NT2/D1 (cell line): ENCODE measurements at places on chromosomes 2 and 18.

GRCh38 chr2:11155381-11156035, at the start of gene SLC66A3:
TSS of gene SLC66A3 (plus strand) at chr2:11155467. CDS start at chr2:11155547, 80 bp downstream.
- peak; percentile 68 for DNase-seq

- DNase-seq = no peak
These were observed 40.9 kb downstream of the STAT4 start for GRCh38 chr2:191109888-191110287.

DNA sequence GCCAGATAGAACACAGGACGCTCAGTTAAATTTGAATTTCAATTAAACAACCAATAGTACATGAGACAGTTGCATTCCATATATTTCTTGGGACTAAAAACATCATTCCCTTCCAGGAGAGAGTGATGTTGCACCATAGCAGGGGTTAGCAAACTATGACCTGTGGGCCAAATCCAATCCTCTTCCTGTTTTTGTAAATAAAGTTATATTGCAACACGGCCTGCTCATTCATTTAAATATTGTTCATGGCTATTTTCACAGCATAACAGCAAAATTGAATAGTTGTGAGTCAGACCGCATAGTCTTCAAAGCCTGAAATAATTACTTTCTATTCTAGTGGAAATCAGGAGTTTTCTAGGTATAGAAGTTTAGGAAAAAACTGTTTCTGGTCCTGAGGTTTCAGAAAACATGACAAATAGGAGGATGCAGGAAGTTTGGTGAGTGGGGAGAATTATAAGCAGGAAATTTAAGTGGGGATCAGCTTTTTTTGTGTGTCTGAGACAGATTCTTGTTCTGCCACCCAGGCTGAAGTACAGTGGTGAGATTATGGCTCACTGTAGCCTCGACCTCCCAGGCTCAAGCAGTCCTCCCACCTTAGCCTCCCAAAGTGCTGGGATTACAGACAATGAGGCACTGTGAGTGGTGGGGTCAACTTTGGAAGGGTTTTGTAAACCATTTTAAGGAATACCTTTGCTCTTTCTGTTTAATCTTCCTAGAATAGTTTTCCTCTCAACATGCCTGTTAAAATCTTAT, 131.5 kb downstream of the SOCS6 start:
- no peak for DNase-seq

DNA sequence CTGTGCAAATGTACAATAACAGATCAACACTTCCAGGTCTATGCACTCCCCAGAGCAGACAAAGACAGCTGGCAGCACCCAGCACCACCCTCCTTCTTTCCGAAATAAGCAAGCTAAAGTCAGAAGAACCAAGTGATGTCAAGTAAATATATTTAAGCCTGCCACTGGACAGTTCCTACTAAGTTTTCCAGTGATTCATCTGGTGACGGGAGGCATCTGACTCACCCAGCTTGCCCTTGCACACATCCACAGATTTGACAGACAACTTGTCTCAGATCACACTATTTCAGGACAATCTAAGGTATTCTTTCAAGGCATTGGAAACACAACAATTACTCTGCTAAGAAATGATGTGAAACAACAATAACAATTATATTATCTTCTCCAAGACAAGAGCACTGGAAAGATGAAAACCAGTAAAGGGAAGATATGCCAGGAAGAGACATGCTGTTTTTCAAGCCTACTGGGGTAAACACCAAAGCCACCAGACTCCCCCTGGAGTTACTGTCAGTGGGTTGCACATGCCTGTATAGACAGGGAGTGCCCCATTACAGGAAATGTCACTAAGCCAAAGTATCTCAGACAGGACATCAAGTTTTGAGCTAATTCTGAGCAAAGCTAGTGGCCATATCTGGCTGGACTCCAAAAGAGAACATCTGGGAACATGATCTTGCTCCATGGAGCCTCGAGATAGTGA, 287.9 kb upstream of the KLHL29 start:
- DNase-seq = no peak

DNA sequence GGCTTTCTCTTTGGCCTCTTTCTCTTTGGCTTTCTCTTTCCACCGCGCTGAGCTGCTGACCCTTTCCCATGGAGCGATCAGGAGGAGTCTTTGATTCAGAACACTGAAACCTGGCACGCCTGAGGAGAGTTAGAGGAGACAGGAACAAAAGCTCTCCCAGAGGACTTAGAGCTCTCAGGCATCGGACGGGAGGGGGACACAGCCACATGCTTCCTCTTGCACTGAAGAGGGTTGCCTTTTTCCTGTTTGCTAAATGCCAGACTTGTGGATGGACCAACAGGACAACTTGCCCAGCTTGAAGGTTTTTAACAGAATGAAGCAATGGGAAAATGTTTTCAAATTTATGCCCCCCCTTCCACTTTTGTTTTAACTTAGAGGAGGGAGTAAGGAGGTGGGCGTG, 3.6 kb upstream of the PTPN18 start:
- DNase-seq = no peak

- DNase-seq = no peak
These were observed 155.9 kb downstream of the TWIST2 start for GRCh38 chr2:239003624-239004273.

- DNase-seq = peak; percentile 65
These were observed 49.5 kb downstream of the KCNE4 start for GRCh38 chr2:223101340-223102039.

GRCh38 chr2:240358821-240359397, 76.6 kb upstream of the GPC1 start:
- DNase-seq = no peak

GRCh38 chr2:84022810-84023431, 436.2 kb downstream of the SUCLG1 start:
- DNase-seq = peak; percentile 69

DNA sequence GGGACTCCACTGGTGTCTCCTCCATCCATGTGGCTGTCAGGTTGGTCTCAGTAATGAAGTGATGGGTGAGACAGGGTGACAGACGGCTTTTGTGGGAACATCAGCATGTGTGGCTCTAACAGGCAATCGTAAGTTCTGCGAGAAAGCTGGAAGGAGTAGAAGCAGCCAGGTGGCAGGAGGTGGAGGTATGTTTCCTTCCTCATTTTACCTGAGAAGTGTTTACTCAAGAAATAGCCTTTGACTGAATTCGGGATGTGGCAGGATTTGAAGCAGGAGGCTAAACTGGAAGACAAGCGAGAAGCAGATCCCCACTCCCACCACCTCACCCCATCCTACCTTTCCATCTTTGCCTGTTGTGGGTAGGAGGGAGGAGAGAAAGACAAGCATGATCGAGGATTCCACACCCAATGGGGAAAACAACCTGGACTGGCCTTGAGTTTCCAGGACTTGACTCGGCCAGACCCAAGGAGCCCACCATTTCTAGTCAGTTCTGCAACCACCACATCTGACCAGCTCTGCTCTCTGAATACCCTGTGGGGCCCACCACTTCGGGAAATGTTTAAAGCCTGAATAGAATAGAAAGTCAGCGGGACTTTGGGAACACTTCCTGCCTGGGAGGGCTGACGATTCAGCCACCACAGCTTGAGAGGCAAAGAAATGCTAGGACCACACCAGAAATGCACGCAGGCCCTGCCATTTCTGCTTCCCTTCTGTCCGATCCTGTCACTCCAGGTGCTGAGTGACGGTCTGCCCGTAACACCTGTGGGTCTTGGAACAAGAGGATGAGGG, 1.2 kb downstream of the ABCG8 start:
- DNase-seq = no peak

- no peak for DNase-seq
These were observed 249.1 kb upstream of the RBMS1 start for GRCh38 chr2:160742667-160743066.

DNA sequence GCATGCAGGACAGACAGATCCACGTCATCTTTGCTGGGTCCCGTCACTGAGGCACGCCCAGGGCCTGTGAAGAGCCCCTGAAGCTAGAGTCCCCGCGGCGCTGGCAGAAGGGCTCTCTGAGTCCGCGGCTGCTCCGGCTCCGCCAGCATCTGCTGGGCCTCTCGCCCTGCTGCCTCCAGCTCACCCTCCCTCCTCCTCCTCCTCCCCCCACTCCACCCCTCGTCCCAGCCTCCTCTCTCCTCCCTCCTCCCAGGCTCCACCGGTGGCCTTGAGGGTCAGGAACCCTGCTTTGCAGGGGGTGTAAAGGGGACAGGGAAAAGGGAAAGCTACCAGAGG, at the start of gene TNS1:
TNS1 (minus strand) TSS at position 151 of the 336 bp plus-strand sequence; CDS start at position 28, 123 bp downstream.
- DNase-seq = no peak

GRCh38 chr2:69948032-69948962, 13.1 kb downstream of the ASPRV1 start:
- no peak for DNase-seq

DNA sequence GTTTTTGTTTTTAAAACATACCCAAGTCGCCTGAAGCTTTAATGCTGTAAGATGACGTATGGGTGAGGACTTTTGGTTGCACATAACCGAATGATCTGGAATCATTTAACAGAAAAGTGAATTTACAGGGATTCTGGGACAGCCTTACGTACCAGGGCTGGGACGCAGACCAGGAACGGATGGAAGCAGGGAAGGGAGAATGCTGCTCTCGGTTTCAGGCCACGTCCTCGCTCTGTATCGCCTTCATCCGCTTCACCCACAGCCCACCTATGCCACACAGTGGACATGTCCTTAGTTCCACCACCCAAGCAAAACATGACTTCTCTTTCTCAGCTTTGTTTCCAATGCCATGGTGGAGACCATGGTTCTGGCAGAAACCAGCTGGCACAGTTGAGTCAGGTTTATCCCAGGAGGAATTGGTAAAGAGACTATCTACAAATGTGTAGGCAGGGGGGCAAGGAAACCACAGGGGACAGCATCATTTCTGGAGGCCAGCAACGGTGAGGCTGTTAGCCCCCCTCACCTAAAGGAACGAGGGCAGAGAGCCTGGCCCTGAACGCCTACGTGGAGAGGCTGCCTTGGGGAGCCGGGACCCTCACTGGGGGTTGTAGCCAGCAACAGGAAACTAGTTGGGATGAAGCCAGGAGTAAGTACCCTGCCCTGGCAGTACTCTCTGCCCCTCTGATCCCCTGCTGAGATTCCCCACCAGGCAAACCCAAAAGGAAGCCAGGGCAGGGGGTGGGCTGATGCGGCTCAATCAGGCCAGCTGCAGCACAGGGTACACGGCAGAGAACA, 132.5 kb downstream of the NDUFA10 start:
- DNase-seq = no peak

DNA sequence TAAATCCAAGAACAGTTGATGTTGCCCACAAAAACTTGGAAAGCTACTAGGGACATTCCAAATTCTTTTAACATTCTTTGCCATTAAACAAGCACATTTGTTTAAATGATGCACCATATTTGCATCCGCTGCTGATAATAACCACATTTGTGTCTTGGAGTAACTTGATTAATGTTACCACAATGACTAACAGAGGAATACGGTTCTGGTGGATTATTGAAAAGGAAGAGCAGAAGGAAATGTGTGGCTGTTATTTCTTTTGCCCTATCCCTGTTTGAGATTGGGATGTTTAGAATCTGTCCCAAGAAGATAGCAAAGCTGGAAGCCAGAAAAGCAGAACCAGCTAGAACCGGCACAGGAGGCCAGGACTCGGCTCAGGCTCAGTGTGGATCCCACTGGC, 39.2 kb upstream of the RASGRP3 start:
- no peak for DNase-seq

- no peak for DNase-seq
These were observed 3.3 kb upstream of the ACOXL start for GRCh38 chr2:110729106-110729505.

DNA sequence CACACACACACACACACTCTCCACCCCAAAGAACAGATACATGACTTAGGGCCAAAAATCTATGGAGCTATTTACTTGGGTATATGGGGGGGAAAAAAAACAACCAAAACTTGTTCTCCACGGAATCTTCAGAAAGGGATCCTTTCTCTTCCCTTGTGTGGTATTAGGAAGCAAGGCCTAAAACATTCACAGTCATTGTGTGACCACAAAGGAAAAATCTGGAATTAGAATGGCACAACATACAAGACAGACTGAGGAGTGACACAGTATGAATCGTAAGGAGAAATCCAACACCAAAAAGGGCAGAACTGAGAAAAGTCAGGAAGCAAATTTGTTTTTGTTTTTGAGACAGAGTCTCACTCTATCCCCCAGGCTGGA, 70.3 kb downstream of the ASXL2 start:
- no peak for DNase-seq

DNA sequence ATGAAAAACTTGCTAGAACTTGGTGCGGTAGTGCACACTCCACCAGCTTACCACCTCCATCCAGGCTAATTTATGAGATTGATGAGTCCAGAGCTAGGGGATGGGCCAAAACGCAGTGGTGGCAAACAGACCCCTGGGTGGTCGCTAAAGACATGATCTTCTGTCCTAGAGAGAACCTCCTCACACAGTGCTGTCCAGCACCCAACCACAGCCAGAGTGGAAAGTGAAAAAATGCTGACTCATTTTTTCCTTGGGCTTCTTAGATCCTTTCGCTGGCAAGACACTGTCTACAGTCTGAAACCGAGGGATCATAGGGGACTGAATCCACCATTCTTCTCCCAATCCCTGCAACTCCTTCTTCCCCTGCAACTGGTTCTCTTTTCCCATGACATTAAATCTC, 4.1 kb downstream of the ANTXR1 start:
- no peak for DNase-seq

GRCh38 chr2:11746807-11747459, 501 bp downstream of the LPIN1 start:
- no peak for DNase-seq

DNA sequence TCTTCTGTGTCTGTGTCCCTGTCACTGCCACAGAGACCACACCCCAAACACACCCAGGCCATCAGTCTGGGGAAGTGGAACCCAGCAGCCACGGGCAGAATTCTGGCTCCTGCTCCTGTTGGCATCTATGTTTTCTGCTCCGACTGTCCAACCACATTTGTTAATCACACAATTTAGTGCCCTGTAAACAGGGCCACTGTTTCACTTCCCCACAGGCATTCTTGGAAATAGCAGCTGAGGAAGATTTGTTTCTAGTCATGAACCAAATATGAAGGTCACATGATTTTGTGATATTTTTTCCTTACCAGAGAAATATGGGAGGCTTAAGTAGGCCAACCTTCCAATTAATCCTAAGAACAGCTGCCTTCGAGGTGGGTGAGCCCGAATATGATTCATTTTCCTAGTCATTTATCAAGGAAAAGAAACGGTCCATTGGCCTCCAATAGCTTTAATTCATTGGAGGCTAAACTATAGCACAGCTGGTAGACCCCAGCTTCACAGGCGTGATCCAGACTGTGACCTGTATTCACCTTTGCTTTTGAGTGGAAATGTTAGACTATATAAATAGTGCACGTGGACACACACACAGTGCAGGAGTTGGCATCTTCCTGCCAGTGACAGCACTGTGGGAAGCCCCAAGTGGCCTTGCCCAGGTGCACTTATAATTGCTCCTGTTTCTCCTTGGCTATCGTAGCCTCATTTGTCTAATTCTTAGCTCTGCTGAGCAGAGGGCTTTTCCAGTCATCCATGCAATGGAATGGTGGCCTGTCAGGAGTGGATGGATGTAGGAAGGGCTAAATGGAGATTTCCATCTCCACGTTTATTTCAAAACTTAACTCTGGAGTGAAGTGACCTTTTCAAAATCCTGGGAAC, 267.9 kb downstream of the LPIN1 start:
- no peak for DNase-seq

DNA sequence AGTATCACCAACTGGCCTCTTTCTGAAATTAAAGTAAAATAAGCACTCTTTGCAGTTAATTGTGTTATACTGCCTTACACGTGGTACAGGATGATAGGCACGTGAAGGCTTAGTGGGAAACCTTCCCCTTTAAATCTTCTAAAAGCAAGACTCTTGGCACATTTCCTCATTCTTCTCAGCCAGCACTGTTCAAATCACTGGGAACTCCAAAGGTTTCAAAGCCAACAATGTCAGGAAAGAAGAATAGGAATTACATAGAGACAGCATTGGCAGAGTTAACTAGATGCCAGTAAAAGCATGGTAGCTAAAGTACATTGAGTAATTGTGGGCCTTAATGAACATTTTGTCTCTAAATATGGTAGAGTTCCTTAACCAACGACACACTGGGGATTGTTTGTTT, 96.4 kb downstream of the DTNA start:
- no peak for DNase-seq
